ENCODE measurements at places on chromosomes 7 and 10.

- DNase-seq: no peak
Observed at GRCh38 chr7:17311952-17312351, 13.5 kb downstream of the AHR start.

DNA sequence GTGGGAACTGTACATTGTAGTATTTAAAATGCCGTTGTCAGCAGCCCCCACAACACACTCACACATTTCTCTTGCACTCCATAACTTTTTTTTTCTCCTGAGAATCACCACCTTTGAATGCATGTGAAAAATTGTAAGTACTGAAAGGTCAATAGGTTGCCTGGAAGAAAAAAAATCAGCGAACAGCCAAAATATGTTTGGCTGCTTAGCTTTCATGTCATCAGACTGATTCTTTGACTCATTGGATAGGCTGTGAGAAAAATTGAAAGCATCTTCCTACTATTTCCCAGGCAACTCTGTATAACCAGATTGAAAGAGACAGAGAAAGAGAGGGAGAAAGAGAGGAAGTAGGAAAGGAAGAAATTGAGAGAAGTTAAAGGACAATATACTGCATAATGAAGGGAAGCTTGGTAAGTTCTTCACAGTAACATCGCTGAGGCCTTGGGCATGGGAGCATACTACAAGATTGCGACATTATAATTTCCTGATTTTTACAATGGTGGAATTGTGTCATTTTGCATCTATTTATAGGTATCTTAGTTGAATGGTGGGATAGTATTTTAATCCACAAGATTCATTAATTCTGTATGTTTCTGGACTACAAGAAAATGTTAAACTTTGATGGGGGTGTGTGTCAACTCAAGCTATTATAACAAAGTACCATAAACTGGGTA is 249.3 kb upstream of the KCND2 start:
- no peak for DNase-seq

- no peak for DNase-seq
Observed at GRCh38 chr7:85602196-85602595, 415.3 kb upstream of the SEMA3D start.

GRCh38 chr10:131184503-131184902 is 127.0 kb downstream of the TCERG1L start:
- no peak for DNase-seq

DNA sequence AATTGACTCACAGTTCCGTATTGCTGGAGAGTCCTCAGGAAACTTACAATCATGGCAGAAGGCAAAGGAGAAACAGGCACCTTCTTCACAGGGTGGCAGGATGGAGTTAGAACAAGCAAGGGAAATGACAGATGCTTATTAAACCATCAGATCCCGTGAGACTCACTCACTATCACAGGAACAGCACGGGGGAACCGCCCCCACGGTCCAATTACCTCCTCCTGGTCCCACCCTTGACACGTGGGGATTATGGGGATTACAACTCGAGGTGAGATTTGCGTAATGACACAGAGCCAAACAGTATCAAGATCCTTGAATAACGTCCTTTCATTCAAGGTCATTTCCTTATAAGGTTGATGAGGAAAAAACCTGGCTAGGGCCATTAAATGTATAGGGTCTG is 176.6 kb downstream of the TPK1 start:
- no peak for DNase-seq

DNA sequence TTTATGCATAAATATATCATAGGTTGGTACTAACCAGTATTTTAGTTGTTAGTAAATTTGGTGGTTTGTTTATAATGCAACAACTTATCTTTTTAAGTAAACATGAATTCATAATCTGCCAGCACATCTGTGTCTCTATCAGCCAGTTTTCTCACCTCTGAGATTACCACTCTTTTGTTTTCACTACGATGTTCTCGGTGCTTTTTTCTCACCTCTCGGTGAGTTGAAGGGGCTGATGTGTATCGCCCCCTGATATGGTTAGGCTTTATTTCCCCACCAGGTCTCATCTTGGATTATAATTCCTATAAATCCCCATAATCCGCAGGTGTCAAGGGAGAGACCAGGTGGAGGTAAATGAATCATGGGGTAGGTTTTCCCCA is 114.1 kb downstream of the CAMK1D start:
- no peak for DNase-seq

DNA sequence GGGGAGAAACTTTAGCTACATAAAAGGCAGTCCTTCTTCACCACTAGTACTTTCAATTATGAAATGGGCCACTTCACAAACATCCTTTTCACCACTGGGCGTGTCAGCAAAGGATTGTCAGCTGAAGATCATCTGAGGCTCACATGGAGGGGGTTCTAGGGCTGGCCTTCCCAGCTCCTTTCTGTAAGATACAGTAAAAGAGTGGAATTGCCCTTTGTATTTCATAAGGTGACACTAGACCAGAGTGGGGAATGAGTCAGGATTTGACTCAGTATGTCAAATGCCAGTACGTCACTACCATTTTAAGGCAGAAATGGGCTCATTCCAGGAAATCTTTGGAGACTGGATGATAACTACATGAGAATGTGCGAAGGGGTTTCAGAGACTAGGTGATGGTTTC is 21.2 kb upstream of the BLOC1S2 start:
- no peak for DNase-seq

DNA sequence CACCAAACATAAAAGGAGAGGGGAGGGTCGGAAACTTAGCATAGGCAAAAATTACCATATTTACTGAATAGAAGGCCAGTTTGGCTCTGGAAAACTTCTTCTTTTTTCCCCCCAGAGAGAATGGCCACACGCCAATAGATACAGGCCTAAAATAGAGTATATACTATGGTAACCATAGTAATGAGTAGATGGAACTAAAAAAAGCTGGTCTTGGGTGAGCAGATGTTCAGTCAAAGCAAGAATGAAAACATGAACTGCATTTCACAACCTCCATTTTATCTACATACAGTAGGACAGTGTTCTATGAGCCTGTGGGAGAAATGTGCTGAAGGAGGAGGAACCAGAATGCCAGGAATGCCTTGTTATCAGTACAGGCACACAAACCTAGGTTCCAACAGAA is 141.7 kb upstream of the SEMA3A start:
- DNase-seq: no peak

GRCh38 chr7:48309720-48310119 is 138.5 kb downstream of the ABCA13 start:
- no peak for DNase-seq
